ENCODE measurements at places on chromosomes 2 and 18.

DNA sequence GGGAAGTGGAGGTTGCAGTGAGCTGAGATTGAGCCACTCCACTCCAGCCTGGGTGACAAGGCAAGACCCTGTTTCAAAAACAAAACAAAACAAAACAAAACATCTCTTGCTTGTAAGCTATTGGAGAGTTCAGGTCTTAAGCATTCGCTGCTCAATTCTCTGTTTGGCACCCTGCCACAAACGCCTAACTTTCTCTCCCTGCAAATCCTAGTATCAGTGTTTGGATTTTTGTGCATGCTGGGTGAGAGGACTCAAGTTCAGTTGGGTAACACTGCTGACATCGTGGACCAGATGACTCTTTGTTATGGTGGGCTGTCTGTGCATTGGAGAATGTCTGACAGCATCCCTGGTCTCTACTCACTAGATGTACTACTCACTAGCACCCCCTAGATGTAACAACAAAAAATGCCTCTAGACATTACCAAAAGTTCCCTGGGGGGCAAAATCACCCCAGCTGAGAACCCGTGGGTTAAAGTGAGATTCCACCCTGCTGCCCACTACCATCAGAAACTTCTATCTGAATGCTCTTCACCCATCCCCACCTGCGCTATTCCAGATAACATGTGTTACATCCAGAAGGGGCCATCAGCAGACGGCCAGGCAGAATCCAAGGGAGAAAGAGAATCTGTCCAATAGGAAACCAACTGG, 50.9 kb downstream of the CACNB4 start:
- no peaks in the 10 kb centered on the region for H3K36me3 ChIP-seq
- H3K4me3 ChIP-seq: no peak overlapping the region
- no peak overlapping the region for H3K27ac ChIP-seq
- H3K4me1 ChIP-seq: no peaks in the 10 kb centered on the region
- peaks cover 7% of the 10 kb centered on the region for H3K27me3 ChIP-seq
- DNase-seq: no peak

GRCh38 chr18:43875511-43875910, 598.2 kb upstream of the SYT4 start:
- no peaks in the 10 kb centered on the region for H3K4me1 ChIP-seq
- no peaks in the 10 kb centered on the region for H3K36me3 ChIP-seq
- no peak overlapping the region for H3K4me3 ChIP-seq
- no peak overlapping the region for H3K27ac ChIP-seq
- no peaks in the 10 kb centered on the region for H3K27me3 ChIP-seq
- no peak for DNase-seq

GRCh38 chr18:25239581-25240419, 112.2 kb downstream of the ZNF521 start:
- no peak overlapping the region for H3K4me3 ChIP-seq
- no peaks in the 10 kb centered on the region for H3K36me3 ChIP-seq
- no peaks in the 10 kb centered on the region for H3K27me3 ChIP-seq
- no peak overlapping the region for H3K27ac ChIP-seq
- DNase-seq: no peak
- no peaks in the 10 kb centered on the region for H3K4me1 ChIP-seq

DNA sequence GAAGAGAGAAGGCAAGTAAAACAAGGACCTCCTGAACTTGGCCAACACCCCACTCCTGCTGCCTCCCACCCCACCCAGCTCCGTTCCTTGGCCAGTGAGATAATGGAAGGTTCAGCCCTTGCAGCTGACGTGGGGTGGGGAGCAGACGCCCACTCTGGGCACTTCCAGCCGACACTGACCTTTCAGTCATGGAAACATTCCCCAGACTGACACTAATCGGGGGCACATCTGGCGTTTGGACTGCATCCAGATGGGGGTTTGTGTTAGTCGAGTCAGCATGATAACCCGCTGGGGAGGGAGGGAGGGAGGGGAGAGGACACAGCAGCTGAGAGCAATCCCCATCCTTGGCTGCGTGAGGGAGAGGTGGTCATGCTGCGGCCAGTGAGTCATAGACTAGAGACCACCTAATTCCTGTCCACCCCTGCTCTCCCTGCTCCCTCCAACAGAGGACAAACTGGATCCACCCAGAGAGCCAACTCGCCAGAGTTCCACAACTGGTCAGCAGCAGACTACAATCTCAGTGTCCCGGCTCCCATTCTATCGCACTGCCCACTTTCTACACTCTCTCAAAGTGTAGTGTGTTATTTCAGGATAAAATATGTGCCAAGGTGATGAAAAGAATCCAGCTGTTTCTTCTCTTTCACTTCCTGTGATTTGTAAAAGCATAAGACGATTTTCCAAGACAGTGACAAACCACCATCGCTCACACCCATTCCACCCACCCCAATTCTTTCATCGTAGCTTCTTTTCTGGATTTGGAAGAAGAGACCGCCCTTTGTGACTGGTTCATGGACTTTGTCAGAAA, 115.4 kb upstream of the PKDCC start:
- peaks cover 11% of the 10 kb centered on the region for H3K4me1 ChIP-seq
- DNase-seq: no peak
- no peak overlapping the region for H3K4me3 ChIP-seq
- H3K27me3 ChIP-seq: no peaks in the 10 kb centered on the region
- no peaks in the 10 kb centered on the region for H3K36me3 ChIP-seq

DNA sequence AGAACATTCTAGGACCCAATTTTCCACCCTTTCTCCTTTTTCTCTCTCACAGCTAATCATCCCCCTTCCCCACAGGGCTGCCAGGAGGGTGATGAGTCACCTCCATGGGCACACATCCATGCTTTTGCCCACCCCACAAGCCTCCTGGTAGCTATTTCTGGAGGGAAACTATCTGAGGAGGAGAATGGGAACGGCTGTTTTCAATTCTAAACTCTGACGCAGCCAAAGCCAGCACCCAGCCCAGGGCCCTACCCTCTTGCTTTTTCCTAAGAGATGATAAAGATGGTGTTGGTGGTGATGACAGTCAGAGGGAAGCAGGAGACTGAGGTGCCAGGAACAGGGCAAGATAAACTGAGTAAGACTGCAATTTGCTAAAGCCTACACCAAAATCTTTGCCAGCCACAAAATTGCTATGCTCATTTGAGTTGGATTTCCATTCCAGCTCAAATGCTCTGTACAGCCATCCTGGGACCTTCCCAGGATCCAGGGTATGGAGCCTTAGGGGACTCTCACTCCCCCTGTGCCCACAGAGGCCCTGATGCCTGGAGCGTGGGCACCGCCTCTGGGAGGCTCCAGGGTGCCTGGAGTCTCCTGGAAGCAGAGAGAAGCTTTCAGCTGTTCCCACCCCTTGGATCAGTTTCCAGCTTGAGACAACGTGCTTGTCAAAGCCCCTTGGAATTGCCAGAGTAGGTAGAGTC, 62.0 kb upstream of the FZD7 start:
- no peak overlapping the region for H3K4me3 ChIP-seq

DNA sequence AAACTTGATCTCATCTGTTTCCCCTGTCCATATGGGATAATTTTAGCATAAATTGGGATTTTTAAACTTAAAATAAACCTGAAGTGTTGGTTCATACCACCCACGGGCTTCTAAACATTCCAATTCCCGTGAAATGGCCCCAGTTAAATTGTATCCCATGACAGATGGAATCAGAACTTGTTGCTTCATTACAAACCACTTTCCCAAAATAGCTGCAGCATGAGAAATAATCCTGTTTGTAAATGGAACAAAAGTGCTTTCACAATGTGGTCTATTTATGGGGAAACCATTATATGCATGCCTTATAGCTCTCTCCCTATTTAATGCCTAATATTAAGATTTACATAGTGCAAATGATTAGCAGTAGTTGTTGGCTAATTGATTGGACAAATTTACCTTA, 15.9 kb downstream of the SCG2 start:
- H3K4me3 ChIP-seq: no peak overlapping the region
- DNase-seq: no peak
- no peaks in the 10 kb centered on the region for H3K36me3 ChIP-seq
- no peaks in the 10 kb centered on the region for H3K4me1 ChIP-seq

GRCh38 chr2:71853858-71854257, 293.8 kb downstream of the CYP26B1 start:
- H3K27ac ChIP-seq: no peak overlapping the region
- H3K4me1 ChIP-seq: no peaks in the 10 kb centered on the region

DNA sequence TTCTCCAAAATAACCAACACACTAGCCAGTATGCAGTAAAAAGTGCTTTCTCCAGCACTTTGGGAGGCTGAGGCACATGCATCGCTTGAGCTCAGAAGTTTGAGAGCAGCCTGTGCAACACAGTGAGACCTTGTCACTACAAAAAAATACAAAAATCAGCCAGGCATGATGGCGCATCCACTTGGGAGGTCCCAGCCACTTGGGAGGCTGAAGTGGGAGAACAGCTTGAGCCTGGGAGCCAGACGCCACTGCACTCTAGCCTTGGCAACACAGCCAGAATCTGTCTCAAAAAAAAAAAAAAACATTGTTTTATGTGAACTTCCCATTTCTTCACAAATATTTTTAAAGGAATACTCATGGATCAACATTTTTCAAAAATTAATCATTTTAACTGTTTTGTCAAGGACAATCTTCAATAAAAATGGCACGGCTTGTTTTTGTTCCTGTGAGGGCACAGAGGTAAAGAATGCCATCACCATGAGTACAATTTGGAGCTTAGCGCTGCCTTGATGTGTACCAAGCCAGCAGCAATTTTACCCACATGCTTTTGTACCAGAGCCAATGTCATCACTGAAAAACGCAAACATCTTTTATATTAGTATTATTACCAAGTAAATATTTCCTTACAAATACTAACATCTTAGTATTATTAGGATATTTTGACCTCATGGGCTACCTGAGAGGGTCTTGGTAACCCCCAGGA, 26.7 kb downstream of the RAB1A start:
- DNase-seq: no peak
- H3K36me3 ChIP-seq: peaks cover 76% of the 10 kb centered on the region
- no peak overlapping the region for H3K4me3 ChIP-seq
- peaks cover 10% of the 10 kb centered on the region for H3K4me1 ChIP-seq

GRCh38 chr2:102149243-102149642, 6.7 kb downstream of the IL1R1 start:
- peaks cover 4% of the 10 kb centered on the region for H3K4me1 ChIP-seq
- H3K36me3 ChIP-seq: no peaks in the 10 kb centered on the region
- H3K27ac ChIP-seq: no peak overlapping the region
- H3K4me3 ChIP-seq: no peak overlapping the region
- DNase-seq: no peak

- H3K4me3 ChIP-seq: no peak overlapping the region
- H3K36me3 ChIP-seq: no peaks in the 10 kb centered on the region
- no peak for DNase-seq
- H3K27ac ChIP-seq: no peak overlapping the region
- H3K27me3 ChIP-seq: peaks cover 32% of the 10 kb centered on the region
These were observed 48.0 kb upstream of the GPR17 start for GRCh38 chr2:127597984-127598380.

GRCh38 chr2:206920310-206920709, 19.0 kb upstream of the CPO start:
- H3K27me3 ChIP-seq: peaks cover 9% of the 10 kb centered on the region
- no peaks in the 10 kb centered on the region for H3K4me1 ChIP-seq
- no peak overlapping the region for H3K4me3 ChIP-seq
- H3K27ac ChIP-seq: no peak overlapping the region
- H3K36me3 ChIP-seq: no peaks in the 10 kb centered on the region

GRCh38 chr2:72914589-72915319, 2.6 kb upstream of the EMX1 start:
- H3K36me3 ChIP-seq: peaks cover 6% of the 10 kb centered on the region
- peaks cover 11% of the 10 kb centered on the region for H3K4me1 ChIP-seq
- peaks cover 63% of the 10 kb centered on the region for H3K27me3 ChIP-seq
- H3K27ac ChIP-seq: no peak overlapping the region
- no peak for DNase-seq

DNA sequence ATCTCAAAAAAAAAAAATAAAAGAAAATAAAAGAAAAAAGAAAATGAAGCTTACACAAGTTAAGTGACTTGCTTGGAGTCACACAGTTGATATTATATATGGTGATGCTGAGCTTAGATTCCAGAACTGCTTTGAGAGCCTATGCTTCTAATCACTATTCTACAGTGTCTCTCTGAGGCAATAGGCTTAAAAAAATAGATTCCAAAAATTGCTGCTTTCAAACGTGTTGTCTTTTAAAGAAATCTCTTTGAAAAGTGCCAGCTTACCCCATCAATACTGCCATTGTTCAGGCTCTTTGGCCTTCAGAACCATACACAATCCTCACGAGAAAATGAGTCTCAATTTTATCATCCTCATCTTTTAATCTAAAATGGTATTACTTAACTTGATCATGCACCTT, 102.6 kb downstream of the CDK15 start:
- H3K4me1 ChIP-seq: peaks cover 6% of the 10 kb centered on the region
- DNase-seq: no peak
- no peaks in the 10 kb centered on the region for H3K36me3 ChIP-seq
- H3K4me3 ChIP-seq: no peak overlapping the region
- H3K27me3 ChIP-seq: peaks cover 28% of the 10 kb centered on the region

DNA sequence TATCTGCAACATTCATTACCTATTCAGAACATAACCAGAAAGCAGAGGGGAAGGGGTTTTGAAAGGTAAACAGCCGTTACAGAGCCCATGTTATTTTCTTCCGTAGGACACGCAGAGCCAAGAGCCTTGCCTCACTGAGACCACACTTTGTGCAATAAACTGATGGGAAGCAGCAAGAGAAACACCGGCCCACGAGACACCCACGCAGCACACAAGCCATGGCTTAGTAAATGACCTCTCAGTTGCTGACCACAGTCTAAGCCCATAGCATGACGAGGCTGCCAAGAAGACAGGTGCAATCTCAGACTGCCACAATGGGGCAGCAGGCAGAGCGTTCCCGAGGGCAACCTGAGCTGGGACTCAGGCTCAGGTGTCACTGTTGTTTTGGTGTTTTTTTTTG, 59.6 kb downstream of the CABYR start:
- H3K4me1 ChIP-seq: no peaks in the 10 kb centered on the region
- H3K4me3 ChIP-seq: no peak overlapping the region
- H3K36me3 ChIP-seq: no peaks in the 10 kb centered on the region
- H3K27ac ChIP-seq: no peak overlapping the region
- no peak for DNase-seq

DNA sequence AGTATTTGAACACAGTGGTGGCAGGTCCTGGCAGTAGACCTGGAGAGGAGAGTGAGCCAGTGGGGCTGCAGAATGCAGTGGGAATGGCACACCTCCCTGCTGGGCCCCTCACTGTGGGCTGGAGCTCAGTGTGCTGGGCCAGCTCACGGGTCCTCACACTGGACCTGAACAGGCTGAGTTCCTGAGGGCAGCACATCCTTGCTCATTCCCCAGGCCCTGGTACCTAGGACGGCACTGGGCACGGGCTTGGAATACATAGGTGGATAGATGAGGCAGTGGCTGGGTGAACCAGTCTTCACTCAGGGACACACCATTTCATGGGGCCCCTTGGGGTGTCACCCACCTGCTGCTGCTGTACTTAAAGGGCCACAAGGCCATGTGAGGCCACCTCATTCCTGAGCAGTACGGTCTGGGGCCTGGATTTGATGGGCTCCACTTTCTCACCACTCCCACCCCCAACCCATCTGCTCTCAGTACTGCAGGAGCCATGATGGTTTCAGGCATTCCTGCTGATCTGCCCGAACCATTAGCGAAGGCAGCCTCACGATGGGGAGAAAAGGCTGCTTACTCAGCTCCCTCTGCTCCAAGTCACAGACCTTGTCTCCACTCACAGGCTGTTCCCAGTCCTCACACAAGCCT, 4.2 kb downstream of the TMEM177 start:
- H3K27ac ChIP-seq: no peak overlapping the region
- H3K36me3 ChIP-seq: peaks cover 11% of the 10 kb centered on the region
- H3K4me3 ChIP-seq: no peak overlapping the region
- peaks cover 15% of the 10 kb centered on the region for H3K4me1 ChIP-seq
- DNase-seq: no peak
- H3K27me3 ChIP-seq: no peaks in the 10 kb centered on the region

GRCh38 chr2:232328032-232328422, 50.5 kb upstream of the ALPP start:
- DNase-seq: no peak
- no peaks in the 10 kb centered on the region for H3K27me3 ChIP-seq
- H3K4me1 ChIP-seq: peaks cover 5% of the 10 kb centered on the region
- H3K36me3 ChIP-seq: peaks cover 7% of the 10 kb centered on the region
